Spinal cord (tissue), 10 donors: ENCODE measurements at places on chromosomes 5 and 9.

- DNase-seq = no peak
Measured at GRCh38 chr9:124290743-124291554, 33.2 kb downstream of the NEK6 start.

GRCh38 chr5:122183098-122183787 is 53.9 kb downstream of the ZNF474 start:
- DNase-seq = peak; percentile 86

DNA sequence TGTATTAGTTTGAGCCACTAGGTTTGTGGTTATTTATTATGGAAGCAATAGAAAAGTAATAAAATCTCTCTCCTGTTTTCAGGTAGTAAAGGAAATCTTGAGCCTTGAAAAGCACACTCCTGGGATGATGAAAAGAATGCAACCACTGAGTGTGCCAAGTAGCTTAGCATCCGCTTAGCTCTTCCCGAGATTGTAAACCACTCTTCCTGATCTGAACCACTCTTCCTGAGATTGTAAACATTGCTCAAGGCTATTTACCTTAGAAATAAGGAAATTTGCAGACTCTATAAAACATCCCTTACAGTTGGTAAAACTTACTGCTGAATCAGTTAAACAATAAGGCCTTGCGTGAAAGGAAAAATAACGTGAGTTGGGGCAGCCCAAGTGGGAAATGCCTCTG is 17.4 kb upstream of the IL33 start:
- DNase-seq = no peak

- no peak for DNase-seq
Measured at GRCh38 chr5:18051953-18052352, 417.7 kb downstream of the TAF11L14 start.

GRCh38 chr9:132662152-132662945 is 7.4 kb downstream of the DDX31 start:
- DNase-seq = no peak

GRCh38 chr9:124941679-124942561 is 1.0 kb upstream of the GOLGA1 start:
- DNase-seq = no peak

- no peak for DNase-seq
Measured at GRCh38 chr9:72935595-72935994, 17.3 kb downstream of the ALDH1A1 start.

GRCh38 chr5:132475497-132475882 is 15.1 kb downstream of the IRF1 start:
- DNase-seq = no peak

GRCh38 chr9:99986642-99987041 is 80.2 kb downstream of the STX17 start:
- DNase-seq = no peak
